ENCODE measurements at places on chromosomes 4 and X.

GRCh38 chr4:157992948-157993839 is 179.6 kb downstream of the GASK1B start:
- DNase-seq, result no peak

- no peak for DNase-seq
Measured at GRCh38 chr4:18401868-18402267, 380.3 kb upstream of the LCORL start.

DNA sequence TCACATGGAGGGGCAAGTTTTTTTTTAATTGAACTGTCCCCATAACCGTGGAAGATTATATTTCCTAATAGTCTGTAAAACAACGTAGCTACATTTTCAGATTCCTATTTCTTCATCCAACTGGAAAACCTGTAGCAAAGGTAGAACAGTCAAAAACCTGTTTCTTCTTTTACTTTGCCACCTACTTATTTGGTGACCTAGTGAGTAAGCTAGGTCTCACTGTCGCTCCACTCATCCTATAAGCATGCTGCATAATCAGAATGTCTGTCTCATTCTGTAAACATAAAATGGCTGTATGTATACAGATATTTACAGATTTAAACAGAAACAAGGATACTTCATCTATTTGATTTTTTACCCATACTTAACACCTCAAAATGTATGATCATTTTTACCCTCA is 20.4 kb downstream of the MAML3 start:
- DNase-seq, result no peak

DNA sequence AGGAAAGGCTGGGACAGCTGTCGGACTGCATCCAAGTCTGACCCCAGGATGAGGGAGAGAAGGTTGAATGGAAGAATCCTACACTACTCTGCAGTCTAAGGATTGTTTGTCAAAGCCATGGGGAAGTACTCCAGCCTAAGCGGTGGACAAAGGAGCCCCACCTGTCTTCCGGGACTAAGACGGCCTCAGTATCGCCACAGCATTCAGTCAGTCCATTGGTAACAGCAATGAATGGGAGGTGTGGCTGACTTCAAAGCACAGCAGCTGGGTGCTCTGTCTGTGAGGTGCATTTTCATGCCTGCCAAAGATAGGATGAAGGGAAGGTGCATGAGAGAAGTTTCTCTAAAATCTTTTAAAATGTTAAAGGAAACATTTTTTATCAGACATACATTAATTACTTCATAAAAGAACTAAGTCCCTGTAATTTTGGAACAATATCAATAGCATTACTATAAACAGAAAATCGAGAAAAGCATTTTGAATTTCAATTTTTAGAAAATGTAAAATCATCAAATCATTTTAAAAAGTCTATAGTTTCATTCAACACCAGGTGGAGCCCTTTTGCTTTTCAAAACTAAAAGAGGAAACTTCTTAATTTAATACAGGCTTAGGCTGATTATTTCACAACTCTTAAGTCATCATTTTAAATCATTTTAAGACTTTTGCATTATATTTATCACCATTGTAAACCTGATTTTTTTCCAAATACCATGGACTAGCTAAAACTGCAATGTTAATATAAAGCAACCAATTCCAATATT is 27.6 kb upstream of the INTU start:
- peak; percentile 91 for DNase-seq

- no peak for DNase-seq
Measured at GRCh38 chr4:109169170-109169569, 133.3 kb downstream of the COL25A1 start.

GRCh38 chrX:48540028-48540375 is 488 bp downstream of the TBC1D25 start:
- DNase-seq, result no peak

- DNase-seq, result no peak
Measured at GRCh38 chrX:5646818-5647217, 581.8 kb downstream of the NLGN4X start.

DNA sequence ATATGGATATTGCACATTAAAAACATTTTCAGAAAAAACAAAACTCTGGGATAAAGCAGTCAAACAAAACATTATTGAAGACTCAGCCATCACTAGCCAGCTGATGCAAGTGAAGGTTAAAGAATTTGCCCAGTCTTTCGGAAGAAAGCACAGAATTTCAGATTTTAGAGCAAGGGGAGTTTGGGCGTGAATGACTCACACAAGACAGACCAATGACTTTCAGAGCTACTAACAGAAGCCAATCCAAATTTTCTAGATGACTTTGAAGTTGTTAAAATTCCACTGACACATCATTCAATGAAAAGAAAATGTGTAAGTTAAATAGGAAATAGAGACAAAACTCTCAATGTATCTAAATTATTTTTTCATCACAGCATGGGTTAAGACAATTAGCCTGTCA is 4.0 kb downstream of the MRFAP1L1 start:
- DNase-seq, result no peak

DNA sequence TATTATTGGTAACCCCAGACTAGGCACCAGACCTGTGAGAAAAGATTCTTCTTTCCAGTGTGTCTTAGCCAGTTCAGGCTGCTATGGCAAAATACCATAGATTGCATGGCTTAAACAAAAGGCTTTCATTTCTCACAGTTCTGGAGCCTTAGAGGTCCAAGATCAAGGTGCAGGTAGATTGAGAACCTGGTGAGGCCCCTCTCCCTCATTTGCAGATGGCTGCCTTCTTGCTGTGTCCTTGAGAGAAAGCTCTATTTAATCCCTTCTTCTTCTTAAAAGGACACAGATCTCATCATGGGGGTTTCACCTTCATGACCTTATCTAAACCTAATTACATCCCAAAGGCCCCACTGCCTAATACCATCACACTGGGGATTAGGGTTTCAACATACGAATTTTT is 3.5 kb upstream of the PDLIM3 start:
- no peak for DNase-seq

DNA sequence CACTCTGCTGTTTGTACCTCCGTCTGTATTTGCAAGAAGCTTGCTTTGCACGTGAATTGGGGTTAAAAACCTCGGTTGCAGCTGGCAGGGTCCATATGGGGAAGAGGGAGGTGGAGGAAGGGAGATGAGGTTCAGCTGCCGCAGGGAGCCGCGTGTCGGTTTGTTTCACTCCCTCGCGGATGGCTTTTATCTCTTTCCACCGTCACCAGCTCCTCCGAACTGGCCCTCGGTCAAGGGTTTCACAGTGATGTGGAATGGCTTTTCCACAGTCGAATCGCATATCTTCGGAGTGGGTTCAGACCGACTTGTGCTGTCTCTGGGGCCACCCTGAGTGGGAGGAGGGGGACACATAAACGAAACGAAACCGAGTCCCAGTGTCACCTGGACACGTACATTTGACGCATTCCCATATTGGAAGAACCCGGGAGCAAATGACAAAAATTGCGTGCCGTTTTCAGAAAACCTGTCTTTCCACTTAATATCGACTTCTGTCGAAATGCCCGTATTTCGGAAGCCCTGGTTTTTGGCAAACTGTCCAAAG is 929 bp downstream of the ZBTB33 start:
- DNase-seq, result no peak

DNA sequence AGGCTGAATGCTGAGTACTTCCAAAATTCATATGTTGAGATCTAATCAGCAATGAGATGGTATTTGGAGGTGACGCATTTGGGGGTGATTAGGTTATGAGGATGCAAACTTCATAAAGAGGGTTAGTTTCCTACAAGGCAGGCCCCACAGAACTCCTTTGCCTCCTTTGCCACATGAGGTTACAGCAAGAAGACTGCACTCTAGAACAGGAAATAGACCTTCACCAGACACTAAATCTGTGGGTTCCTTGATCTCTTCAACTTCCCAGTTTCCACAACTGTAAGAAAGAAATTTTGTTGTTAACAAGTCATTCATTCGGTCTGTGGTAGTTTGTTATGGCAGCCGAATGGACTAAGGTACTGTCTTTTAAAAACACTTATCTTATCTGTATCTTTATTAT is 681.9 kb upstream of the HS3ST1 start:
- no peak for DNase-seq

GRCh38 chr4:4496592-4497372 is 45.1 kb downstream of the STX18 start:
- no peak for DNase-seq

DNA sequence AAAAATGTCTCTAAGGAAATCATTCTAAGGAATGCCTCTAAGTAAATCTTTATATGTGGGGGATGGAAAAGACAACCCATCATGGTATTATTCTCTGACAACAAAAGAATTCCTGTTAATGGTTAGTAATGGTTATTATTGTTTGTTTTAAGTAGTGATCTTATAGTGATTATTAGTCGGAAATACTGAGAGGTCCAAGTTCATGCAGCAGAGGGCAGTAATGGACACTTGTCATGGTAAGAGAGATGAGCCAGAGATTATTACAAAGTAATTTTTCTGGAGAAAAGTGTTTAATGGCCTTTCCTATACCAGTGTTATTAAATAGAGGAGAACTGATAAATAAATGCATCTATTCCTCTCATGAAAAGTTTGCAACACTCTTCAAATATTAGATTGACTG is 8.1 kb upstream of the DKK2 start:
- no peak for DNase-seq

GRCh38 chrX:29231800-29232199 is 644.6 kb downstream of the IL1RAPL1 start:
- DNase-seq, result no peak

- DNase-seq, result no peak
Measured at GRCh38 chrX:42708222-42708621, 69.7 kb downstream of the PPP1R2C start.

DNA sequence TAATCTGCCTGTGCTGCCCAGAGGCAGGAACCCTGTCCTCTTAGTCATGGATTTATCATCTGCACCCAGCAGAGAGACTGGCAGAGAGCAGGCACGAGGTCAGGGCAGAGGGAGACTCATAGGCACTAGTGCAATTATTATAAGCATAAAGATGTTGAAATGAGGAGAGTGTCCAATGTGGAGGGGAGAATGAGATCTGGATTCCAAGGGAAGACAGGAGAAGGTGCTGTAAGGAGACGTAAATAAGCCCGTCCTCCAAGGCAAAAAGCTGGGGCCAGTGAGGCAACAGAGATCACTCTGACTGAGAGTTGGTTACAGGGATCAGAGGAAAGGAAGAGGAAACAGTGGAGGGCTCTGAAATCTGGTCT is 406.2 kb downstream of the MAPK10 start:
- no peak for DNase-seq

DNA sequence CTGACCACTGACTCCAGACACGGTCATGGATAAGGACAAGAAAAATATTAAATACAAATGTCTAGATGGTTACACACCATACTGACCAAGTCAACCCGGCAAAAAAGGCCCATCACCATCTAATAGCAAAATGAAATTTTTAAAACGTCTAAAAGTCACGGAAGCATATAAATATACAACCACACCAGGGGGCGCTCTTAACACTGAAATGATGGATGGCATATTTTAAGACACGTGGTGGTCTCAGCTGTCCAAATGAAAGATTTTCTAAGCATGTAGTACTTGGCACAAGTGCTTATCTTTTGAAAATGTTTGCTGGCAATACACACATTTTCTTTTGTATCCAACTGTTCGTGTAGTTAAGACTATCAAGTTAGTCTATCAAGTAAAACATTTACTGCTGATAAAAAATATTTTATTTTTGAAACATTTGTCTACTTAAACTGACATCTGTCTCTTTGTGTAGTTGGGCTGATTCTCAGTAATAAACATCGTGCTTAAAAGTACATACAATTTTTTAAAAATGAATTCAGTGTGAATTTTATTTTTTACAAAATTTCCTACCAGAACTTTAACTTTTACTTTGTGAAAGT is 64.6 kb downstream of the COX7B2 start:
- DNase-seq, result no peak

DNA sequence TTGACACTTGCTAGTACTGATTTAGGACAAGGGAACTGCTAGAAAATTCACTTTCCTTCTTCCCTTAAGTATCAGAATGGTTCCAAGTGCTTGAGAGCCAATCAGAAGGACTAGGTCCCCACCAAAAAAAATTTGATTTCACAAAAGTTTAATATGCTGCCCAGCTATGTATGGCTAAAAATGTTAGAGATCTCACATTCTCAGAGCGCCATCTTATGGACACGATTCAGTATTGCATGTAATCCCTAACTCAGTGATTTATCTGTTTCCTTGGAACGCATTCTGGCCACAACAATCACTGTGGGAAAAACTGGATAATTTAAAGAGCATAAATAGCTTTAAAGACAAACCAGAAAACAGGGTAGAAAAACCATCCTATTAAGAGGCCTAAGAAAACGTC is 255.1 kb upstream of the GPC4 start:
- DNase-seq, result no peak
